HuH-7 (cell line): ENCODE measurements at places on chromosomes 4 and X.

GRCh38 chrX:35819241-35819640, 21.1 kb downstream of the MAGEB16 start:
- DNase-seq, result no peak

DNA sequence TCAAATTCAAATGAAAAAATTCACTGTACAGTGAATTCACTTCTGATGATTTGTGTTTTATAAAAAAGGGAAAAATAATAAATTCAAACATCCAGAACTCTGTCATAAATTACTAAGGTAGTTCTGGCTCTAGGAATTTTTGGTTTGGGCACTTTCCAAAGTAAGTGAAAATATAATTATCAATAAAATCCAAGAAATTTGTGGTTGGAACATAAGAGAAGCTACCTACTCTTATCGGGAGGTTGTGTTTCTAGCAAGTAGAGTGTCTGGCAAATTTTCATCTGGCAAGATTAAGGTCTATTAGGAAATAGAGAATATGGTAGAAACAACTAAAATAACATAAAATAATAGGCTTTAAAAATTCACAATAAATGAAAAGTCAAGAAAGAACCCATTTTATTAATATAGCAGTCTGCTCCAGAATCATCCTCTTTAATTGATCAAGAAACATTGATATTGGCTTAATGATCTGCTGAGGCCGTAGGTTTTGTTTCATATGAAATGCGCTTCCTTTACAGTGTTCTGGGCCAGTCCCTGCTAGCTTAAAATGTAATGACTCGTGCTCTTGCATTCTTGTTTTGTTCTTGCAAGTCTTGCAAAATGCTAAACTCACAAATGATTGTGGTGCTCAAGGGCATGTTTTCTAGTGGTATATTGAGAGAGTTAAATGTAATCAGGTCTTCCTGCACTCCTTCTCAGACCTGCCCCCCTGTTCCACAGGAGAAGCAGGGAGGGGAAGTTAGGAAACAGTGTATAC, 331.4 kb downstream of the RAPGEF2 start:
- DNase-seq, result no peak

DNA sequence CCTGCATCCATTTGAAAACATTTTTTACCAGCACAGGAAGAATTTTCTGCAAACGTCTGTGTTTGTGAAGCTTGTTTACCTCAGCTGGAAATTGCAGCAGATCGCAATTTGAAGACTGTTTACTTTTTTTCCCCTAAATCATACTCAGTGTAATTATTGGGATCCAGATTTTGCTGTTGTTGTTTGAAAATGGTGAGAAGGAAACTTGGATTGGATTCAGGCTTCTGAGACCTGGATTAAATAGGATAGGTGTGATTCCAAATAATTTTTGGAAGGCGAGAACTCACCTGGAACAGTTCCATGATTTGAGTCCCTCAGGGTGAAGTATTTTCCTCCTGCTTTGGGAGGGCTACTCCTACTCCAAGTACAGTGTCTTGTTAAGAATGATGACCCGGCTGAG, 279.8 kb downstream of the STIM2 start:
- DNase-seq, result no peak

DNA sequence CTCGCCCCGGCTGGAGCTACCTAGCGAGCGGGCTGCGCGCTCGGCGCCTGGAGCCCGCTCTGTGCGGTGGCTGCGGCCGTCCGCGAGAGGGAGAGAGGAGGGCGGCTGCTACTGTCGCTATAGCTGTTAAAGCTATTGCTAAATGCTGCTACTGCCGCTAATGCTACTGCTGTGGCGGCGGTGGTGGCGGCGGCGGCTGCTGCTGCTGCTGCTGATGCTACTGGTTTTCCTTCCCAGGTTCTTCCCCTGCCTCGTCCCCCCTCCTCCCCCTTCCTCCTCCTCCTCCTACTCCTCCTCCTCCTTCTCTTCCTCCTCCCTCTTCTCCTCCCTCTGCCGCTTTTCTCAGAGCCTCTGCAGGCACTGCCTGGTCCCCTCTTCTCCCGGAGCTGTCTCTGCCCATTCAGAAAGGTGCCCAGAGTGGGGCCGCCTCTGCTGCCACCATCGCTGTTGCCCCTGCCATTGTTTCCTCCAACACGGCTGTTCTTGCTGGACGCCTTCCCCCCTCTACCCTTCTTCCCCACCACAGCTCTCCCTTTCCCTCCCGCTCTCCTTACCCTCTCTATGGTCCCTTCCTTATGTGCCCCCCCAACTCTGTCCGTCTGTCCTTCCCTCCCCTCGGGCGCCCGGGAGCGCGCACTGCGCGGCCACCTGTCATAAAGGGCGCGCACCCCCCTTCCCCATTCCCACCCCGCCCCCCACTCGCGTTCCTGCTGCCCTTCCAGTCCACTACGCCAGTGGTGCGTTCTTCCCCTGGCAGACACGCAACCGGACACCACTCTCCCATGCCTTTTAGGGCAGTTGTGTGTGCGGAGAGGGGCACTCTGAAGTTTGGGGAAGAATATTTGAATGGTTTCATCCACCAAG, at the start of gene NEXMIF:
TSS of gene NEXMIF (minus strand) at position 228 of the 864 bp plus-strand sequence.
- no peak for DNase-seq

- no peak for DNase-seq
These were observed 828 bp upstream of the BBS12 start for GRCh38 chr4:122731676-122732075.

DNA sequence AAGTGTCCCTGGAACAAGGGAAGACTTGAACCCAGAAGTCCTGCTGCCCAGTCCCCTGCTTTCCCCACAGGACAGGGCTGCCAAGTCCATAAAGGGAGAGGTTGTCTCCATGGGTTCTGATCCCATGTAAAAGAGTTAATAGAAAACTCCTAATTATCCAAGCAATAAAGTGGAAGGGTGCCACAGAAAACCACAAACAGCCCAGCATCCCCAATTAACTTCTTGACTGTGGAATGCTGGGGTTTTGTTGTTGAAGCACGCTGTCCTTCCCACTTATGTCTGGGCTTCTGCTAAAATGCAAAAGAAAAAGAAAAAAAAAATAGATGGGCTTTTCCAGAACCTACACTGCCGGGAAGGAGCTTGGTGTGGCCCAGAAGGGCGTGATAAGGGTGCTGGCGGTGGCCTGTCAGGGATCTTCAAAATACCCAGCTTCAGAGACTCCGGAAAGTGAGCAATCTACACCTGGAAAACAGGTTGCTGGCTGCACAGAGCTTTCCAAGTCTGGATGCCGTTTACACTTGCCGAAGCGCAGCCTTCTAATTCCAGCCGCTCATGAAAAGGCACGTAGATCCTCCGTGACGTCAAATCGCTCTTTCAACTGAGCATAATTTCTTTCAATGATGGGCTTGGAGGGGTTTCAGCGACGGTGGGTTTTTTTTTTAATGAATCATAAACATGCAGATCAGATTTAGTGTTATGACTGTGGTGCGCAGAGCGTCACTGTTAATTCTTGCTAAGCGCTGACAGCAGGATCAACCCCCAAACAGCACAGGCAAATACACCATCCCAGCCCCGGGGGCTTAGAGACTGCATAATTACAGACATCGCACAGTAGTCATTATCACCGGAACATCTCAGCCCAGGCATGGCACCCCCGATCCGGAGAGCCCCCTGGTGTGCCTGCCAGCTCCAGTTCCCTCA, 197.6 kb downstream of the BCOR start:
- no peak for DNase-seq

DNA sequence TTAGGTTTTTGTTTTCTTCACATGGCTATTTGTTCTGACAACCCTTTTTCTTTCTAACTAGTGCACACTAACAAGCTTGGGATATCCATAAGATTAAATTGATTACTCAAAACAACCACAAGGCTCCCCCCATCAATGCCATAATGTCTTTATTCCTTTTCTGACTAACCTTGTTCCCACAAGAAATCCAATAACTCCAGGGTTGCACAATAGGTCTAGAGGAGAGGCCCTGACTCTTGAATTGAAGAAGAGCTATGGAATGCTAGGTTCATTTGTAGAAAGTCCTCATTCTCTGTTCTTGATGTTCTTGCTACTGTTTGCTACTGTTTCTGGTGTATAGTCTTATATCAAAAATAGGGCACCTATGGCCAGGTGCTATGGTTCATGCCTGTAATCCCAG, 71.0 kb downstream of the PRRG1 start:
- no peak for DNase-seq

- no peak for DNase-seq
These were observed 170.7 kb downstream of the GASK1B start for GRCh38 chr4:158002173-158002572.

- no peak for DNase-seq
These were observed 94.0 kb downstream of the TMEM47 start for GRCh38 chrX:34563061-34563460.

- DNase-seq, result no peak
These were observed 171.1 kb downstream of the LARP7 start for GRCh38 chr4:112808001-112808400.

DNA sequence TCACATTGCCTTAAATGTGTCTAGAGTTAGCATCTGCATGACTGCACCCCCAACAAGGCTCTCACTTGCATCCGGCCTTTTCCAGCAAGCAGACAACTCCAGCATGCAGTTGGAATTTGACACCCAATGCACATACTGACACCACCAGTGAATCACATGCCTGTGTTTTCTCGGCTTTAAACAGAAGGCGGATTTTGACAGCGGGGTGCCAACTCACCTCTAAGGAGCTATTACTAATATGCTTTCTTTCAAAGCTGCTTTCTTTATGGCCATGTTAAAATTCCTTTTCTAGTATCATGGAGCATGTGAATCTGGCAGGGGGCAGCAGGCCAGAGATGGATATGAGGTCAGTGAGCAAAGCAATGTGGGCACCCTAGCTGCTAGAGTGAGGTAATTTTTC, 78.0 kb upstream of the CLNK start:
- no peak for DNase-seq

DNA sequence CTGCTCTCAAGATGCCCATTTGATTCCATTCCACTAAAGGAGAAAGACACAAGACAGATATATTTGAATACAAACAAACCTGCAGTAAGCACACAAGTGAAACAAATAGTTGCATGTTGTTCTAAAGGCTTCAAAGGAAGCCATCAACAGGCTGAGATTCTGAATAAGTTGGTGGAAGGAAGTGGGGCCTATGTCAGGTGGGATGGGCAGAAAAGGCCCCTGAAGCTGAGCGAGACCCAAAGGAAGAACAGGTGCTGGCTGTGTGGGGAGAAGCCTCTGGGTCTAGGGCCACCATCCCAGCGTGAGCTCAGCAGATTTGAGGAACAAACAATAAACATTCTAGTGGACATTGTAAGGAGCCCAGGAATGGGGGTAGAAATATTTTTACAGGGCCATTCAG, 82.4 kb upstream of the PLAC8 start:
- DNase-seq, result no peak

GRCh38 chrX:6095469-6095868, 133.2 kb downstream of the NLGN4X start:
- no peak for DNase-seq

DNA sequence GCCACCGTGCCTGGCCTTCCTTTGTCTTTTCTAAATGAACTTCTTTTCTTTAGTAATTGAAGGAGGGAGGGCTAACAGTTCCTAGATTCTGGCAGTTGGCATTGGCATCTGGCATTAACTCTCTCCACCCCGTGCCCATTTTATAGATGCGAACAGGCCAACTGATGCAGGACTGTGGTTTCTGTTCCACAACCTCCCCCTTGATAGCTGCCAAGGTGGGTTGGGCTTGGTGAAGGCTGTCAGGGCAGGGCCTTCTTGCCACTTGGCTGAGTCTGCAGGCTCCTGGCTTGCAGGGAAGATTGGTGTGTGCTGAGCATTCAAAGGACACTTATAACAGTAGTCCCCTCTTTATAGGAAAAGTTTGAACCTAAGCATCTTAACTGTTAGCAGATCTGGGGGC, 4.3 kb downstream of the SOWAHD start:
- DNase-seq, result no peak

DNA sequence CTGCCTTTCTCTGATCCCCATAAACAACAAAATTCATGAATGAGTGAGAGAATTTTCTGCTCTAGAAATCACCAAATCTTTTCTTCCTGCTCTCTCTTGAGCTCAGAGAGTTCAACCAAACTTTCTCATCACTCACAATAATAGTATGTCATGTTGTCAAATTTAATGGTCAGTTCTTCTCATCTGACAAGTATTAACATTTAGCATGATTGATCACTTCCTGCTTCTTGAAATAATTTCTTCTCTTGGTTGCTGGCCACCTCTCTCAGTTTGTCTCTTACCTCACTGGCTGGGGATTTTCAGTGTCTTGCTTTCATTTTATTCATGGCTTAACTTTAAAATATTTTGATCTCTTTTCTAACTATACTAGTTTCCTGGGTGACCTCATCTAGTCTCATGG, 25.5 kb upstream of the FGF5 start:
- DNase-seq, result no peak

DNA sequence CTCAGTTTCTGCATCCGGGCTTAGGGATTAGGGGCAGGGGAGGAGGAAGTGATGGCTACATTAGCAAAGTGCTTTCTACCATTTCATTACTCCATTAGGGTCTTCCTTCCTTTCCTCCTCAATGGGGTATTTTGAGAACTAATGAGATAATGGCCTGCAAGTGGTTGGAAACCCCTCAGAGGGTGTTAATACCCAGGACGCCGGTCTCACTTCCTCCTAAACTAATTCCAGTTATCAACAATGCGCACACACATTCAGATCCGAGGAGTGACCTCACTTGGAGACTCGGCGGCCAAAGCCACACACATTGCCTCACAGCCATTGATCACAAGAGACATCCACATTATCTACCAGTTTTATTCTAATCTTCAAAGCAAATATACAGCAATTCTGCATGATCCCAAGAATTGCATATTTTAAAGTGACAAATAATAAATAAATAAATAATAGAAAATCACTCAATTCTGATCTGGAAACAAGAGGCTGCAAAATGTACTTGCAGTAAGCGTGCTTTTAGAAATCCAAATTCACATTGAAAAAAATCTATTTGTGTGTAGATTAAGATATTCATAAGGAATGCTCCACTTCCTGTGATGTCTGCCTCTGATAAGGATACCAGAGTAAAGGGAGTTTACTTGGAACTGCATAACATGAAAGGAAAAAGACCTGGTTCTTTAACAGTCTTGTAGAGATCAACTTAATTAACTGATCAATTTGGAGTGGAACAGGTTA, 329.1 kb downstream of the FBXW7 start:
- no peak for DNase-seq

- DNase-seq, result no peak
These were observed 4.0 kb downstream of the HNRNPH2 start for GRCh38 chrX:101411984-101412383.

DNA sequence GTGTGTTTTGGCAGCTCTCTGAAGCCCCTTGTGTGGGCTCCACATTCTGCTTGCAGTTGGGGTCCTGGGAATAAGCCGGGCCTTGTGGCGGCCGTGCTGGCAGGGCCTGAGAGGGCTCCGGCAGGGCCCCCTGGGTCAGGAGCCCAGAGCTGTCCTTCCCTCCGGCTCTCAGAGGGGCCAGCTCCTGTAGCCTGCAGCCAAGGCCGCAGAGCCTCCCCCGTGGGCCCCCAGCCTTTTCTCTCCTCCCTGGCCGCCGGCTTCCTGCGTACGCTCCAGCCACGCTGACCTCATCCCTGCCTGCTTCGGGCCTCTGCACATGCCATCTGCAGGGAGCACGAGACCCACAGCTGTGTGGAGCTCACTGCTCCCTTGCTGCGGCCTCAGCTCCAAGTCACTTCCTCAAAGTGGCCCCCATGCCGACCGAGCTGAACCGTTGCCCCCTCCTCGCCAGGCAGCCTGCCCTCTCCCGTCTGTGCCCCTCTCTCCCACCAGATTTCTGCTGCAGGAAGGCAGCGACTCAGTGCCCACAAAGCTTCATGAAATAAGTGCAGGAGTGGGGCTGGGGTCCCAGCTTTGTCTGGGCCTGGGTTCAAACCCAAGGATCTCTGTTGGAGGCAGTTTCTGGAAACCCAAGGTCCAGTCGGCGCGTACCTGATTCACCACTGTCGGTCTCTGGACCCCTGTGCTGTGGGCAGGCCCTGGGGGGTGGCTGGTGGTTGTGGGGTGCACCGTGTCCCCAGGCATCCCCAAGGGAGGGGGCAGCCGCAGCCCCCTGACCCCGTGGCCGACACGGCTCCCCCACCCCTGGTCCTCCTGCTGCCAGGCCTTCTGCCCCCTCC, 57.1 kb upstream of the NKX1-1 start:
- no peak for DNase-seq
